Activated gamma-delta T cell treated with Interleukin-2 at 50 U/mL for 16 hours (primary cell): ENCODE measurements at places on chromosomes 11 and 22.

GRCh38 chr11:48079596-48079995 lies 99.2 kb downstream of the PTPRJ start:
- no peak for DNase-seq

DNA sequence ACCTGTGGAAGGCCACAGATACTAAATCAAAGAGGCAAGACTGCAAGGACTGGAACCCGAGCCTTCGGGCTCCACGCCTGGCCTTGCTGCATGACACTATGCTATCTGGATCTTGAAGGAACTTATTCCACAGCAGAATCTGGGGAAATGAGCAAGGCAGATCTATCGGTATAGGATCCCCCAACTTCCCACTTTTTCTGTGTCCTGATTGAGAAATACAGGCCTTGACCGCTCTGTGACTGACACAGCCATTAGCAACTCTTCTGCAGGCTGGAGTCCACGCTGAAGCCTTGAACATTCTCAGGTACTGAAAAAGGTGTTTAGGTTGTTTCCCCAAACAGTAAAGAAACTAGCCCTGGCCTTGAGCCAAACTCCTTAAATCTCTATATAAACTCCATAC lies 241.2 kb upstream of the NARS2 start:
- DNase-seq, result no peak

DNA sequence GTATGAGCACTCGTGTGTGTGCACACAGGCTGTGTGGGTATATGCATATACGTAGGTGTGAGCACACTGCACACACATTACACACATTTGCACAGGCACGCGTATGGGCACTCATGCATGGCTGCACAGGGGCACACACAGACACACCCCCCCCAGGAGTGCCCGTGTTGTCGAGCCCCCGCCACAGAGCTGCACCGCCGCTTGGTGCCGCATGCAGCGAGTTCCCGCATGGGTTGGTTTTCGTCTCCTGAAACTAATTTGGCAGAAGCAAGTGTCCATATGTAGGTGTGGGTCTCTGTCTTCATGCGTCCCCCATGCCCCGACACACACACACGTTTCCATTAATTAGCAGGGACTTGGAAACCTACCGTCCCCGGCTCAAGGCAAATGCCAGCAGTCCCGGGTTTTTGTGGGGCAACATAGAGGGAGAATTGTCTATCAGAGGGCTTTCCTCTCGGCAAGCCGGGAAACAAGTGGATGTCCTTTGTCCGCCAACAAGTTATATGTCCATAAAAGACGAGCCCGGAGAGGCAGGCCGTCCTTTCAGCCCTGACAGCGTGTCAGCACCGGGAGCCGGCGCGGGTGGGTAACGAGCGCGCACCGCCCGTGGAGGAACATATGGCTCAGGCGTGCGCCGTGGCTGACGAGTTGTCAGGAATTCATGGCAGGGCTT lies 1291.7 kb downstream of the BRD1 start:
- DNase-seq, result no peak

DNA sequence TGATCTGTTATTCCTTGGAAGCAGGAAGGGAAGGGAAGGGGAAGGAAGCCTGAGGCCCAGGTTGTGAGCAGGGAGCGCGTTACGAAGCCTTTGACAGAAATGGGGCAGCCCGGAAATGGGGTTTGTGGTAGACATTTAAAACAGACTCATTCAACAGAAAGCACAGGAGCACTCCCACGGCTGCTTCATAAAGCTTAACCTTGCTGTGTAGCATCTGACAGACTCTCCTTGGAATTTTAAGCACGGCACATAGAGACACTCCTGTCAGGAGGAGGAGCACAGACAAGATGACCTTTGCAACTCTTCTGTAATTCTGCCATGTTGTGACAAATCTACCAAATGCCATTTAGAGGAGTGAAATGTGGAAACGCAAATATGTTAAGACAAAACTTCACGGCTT lies 131.6 kb downstream of the FBXO7 start:
- no peak for DNase-seq

- DNase-seq, result peak; percentile 54
Observed at GRCh38 chr11:47411884-47412746, 3.7 kb downstream of the SLC39A13 start.

- no peak for DNase-seq
Observed at GRCh38 chr11:105236664-105237063, 97.1 kb upstream of the CARD18 start.

- DNase-seq, result no peak
Observed at GRCh38 chr11:1199241-1199750, 23.6 kb upstream of the MUC5B start.
